ENCODE measurements at places on chromosomes 13 and 19. TPM values are rescaled to one million over a fixed set of nuclear protein-coding genes. Genes with fewer than 3 reads are reported as not detected.

GRCh38 chr19:23769691-23770468 is 11.2 kb upstream of the ZNF681 start:
- no peak for DNase-seq

DNA sequence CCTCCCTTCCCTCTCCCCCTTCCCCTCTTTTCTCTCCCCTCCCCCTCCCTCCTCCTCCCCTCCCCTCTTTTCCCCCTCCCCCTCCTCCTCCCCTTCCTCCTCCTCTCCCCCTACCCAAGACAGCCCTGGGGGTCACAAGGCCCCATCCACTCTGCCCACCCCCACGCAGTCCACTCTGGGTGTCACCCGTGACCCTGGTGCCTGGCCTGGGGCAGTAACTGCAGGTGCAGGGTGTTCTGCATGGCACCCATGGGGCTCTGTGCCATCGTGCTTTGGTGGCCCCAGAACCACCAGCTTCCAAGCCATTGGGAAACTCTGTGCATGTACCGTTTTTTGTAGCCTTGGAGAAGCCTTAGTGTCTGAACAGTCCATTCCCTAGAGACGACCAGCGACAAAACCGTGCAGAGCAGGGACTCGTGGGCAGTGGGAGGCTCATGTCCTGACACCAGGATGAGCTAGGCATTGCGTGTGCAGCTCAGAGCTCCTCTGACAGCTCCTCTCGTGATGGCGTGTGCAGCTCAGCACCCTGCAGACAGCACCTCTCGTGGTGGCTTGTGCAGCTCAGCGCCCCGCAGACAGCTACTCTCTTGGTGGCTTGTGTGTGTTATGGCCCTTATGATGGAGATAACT is 43.7 kb upstream of the F7 start:
- no peak for DNase-seq

DNA sequence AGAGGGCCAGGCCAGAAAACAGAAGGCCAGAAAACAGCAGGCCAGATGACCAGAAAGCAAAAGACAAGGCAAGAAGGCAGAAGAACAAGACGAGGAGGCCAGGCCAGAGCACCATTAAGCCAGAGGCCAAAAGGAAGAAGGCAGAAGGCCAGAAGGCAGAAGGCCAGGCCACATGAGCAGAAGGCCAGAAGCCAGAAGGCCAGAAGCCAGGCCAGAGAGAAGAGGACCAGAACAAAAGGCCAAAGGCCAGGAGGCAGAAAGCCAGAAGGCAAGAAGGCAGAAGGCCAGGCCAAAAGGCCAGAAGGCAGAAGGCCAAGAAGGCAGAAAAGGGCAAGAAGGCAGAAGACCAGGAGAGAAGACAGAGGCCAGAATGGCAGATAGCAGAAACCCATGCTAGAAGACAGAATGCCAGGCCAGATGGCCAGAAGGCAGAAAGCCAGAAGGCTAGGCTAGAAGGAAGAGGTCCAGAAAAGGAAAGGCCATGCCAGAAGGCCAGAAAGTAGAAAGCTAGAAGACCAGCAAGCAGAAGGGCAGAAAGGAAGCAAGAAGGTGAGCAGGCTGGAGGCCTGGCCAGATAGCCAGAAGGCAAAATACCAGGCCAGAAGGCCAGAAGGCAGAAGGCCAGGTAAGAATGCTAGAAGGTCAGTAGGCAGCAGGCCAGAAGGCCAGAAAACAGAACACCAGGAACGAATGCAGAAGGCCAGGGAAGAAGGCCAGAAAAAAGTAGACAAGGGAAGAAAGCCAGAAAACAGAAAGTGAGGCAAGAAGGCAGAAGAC is 187.6 kb downstream of the TUBA3C start:
- no peak for DNase-seq

- no peak for DNase-seq
These were observed 24.3 kb upstream of the SHFL start for GRCh38 chr19:10061717-10062310.

- no peak for DNase-seq
These were observed 101.2 kb upstream of the TEX29 start for GRCh38 chr13:111219280-111219679.

DNA sequence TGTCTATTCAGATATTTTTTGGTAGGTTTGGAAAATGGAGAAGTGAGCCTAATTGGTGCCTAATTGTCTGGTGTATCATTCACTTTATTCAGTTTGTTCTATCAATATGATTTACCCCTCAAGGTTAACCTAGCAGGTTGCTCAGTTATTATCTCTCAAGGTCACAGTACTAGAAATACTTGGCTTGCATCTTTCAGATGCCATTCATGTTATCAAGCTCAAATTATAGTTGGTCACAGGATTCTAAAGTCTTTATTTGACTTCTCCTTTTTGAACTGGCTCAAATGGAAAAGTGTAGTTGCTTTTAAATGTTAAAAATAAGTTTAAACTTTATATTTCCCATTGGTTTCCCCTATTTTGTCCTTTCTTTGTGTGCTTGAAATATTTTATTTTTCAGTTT is 2.6 kb downstream of the KCNRG start:
- no peak for DNase-seq

DNA sequence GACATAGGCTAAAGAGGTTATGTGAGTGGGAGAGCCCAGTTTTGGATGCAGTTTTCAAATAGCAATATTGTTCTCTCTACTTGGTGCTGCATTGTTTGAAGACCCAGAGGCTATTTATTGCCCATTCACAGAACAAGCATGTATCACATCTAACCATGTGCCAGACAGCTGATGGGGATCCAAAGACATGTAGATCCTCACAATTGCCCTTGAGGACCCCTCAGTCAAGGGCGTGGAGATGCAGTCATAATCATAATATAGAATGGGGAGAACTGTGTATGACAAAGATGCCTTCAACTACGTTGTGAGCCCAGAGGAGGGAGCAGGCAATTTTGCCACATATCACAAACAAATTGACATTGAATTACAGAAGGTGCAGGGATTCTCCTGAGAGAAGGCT is 70.5 kb downstream of the NHLRC3 start:
- peak; percentile 31 for DNase-seq

DNA sequence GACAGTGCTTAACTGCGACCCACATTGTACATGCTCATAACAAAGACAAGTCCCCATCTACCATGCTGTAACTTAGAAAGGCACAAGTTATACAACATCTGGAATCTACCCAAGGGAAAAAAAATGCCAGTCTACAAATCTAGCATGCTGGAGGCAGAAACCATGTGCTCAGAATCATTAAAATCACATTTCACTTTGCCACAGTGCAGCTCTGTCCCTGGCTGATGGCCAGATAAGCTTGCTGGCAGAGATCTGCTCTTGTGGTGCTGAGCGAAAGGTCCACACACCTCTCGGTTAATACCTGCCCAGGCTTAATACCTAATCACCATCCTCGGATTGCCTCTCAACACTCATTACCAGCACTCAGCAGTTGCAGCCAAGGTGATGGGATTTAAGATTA is 74.1 kb upstream of the UQCRFS1 start:
- no peak for DNase-seq

- no peak for DNase-seq
These were observed 15.6 kb downstream of the CAPS start for GRCh38 chr19:5929625-5930024.

DNA sequence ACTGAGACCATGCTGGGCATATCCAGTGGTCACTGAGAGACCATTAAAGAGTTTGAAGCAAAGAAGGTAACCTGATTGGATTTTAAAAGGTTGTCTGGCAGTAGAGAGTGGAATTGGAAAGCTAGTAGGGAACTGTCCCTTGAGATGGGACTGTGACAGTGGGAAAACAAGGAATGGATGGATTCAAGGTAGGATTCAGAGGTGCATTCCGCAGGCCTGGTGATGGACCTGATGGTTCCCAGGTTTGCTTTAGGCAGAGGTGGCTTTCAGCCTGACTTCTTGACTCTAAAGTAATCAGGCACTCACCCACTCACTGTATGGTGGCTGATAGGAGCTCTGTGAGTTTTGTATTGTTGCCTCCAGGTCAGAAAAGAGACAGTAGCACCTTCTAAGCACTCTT is 73.0 kb downstream of the DHRS12 start:
- DNase-seq: no peak

DNA sequence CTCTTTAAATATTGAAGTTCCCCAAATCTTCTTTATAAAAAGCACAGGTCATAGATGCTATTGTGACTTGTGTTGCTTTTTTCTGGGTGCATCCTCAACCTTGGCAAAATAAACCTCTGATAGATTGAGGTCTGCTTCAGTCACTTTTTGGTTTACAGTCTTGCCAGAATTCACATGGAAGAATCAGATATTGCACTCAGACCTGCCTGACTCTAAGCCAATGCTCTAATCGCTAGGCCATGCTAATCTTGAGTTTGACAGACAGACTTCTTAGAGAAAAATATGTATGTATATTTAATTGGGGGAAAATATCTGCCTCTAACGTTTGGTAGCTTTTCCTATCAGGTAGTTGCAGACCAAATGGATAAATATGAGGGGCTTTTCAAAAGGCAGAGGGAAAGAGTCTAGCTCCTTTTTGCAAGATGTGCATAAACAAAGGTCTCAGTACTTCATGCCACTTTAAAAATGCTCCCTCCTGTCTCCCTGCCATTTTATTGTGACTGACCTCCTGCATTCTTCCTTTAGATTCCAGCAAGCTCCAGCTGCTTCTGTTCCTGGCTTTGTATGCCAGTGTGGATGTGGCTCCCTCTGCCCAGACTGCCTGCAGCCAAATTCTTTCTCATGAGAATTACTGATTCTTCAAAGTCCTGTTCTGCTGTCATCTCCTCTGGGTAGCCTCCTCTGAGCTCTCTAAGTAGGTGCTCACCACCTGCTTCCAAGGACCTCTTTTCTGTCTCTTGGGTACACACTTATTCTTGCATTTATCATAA is 42.4 kb upstream of the RFC3 start:
- no peak for DNase-seq

The LRFN3 gene
- 1.8 TPM for total RNA-seq

The B3GNT3 gene
- 0.04 TPM for total RNA-seq

DNA sequence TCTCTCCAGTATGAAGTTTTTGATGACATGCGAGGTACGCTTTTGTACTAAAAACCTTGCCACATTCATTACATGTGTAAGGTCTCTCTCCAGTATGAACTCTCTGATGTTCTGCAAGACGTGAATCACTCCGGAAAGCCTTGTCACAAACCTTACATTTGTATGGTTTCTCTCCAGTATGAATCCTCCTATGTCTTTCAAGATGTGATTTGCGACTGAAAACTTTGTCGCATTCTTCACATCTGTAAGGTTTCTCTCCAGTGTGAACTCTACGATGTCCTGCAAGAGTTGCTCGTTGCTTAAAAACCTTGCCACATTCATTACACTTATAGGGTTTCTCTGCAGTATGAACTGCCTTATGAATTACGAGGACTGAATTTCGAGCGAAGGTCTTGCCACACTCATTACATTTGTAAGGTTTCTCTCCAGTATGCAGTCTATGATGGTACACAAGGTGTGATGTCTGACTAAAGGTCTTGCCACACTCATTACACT is 16.5 kb downstream of the ZNF320 start:
- no peak for DNase-seq

DNA sequence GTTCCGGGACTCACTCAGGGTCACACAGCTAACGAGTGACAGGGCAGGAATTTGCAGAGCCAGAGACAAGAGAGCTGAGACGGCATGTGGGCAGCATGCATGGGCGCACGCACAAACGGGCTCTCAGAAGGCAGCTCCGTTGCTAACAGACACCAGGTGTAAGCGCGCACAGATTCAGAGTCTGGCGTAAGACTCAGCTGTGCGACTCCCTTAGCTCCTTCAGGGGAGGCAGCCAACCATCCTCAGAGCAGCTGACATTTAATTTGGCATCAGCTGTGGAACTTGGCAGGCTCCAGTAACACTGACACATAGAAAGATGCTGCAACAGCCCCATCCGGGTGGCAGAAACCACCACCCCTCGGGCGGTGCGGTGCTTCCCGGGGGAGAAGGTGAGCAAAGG is 7.5 kb upstream of the TM6SF2 start:
- peak; percentile 73 for DNase-seq

DNA sequence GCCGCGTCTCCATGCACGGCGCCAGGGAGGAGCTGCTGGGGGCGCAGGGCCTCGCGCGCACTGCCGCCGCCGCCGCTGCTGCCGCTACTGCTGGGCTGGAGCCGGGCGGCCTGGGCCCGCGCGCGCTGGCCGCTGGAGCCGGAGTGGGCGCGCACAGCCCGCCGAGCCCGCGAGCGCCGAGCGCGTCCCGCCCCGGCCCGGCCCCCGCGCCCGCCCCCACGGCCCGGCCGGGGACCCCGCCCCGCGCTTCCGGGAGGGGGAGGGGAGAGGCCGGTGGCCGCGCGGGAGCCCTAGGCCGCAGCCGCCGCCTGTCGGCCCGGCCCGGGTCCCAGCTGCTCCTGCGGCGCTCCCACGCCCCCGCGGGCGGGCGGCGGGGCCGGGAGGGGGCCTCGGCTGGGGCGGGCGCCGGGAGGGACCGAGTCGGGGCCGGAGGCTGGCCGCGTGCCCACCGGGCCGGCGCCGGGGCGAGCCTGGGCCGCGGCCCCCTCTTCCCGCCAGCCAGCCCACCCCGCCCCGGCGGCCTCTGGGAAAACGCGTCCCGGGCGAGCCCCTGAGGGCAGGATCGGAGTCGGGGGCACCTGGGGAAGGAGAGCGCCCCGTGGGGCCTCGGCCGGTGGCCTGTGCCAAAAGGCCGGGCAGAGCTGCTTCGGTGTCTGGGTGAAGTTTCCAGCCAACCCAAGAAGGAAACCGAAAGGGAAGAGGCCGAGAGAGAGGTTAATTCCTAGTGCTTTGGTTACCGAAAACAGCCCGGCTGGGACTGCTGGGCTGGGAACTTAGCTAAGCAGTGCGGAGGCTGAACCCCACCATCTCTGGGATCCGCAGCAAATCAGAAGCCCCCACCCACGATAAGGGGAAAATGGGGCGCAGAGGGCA is at the start of gene STK24:
Gene STK24 (minus strand): TSS at position 145 of the 873 bp plus-strand sequence. CDS start 321 bp downstream, outside the sequence.
- DNase-seq: peak; percentile 93
